ENCODE measurements at places on chromosomes 1 and 21.
A peak's percentile ranks its signal among the peaks of the same experiment; 100 is the strongest.

DNA sequence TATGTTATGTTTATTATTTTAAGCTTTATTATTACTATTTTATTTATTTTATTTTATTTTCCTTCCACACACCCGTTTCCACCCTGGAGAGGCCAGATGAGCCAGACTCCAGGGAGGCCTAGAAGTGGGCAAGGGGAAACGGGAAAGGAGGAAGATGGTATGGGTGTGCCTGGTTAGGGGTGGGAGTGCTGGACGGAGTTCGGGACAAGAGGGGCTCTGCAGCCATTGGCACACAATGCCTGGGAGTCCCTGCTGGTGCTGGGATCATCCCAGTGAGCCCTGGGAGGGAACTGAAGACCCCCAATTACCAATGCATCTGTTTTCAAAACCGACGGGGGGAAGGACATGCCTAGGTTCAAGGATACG lies 468 bp upstream of the MX1 start:
- DNase-seq: no peak

GRCh38 chr1:156923670-156924477 lies 3.4 kb downstream of the LRRC71 start:
- no peak for DNase-seq

GRCh38 chr1:74486036-74486435 lies 26.4 kb downstream of the LRRC53 start:
- no peak for DNase-seq

DNA sequence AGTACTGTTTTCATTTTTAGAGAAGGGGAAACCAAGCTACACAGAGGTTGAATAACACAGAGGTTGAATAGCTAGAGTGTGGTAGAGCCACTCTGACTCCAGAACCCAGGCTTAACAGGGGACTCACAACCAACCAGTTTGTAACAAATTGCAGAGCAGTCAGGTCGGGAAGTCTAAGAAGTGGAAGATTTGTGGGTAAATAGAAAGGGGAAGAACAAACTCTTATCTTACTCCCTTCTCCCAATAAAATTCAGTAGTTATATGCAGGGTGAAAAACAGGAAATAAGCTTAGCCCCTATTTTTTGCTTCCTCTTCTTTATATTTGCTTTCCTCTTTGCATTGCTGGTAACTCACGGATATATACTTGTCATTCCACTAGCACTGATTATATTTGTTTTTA lies 23.2 kb downstream of the CDC42 start:
- DNase-seq: peak; percentile 17

DNA sequence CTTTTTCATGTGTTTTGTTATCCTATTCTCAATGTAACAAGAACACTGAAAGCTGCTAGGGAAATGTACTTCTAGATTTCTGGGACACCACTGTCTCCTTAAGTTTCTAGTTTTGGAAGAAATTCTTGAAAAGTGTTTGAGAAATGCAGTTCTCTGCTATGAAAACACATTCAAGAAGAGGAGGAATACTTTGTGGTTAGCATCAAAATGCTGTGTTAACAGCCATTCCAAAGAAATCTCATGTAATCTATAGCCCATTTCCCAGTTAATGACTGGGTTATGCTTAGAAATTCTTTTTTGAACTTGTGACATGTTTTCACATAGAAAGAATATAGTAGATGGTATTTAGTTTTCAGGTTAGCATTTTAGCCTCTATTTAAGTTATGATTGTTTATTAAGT lies 6.0 kb downstream of the RAVER2 start:
- no peak for DNase-seq

GRCh38 chr1:17118268-17118667 lies 983 bp downstream of the PADI2 start:
- DNase-seq: no peak

GRCh38 chr1:180811886-180812285 lies 100.8 kb upstream of the KIAA1614 start:
- DNase-seq: no peak

DNA sequence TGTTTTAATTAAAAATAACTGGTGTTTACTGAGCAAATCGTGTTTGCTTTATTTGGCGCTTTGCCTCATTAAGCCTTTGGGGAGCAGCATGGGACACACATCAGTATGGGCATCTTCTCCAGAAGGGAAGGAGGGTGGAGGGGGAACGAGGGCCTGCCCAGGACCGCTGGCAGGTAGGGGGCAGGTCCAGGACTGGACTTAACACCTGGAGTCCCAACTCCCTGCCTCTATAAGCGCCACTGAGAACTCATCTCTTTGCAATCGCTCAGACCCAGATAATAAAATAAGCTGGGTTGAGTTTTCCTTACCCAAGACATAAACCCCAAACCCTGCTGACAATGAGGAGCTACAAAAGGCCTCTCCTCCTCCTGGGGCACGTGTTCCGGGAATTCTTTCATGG lies 15.1 kb downstream of the ABCG1 start:
- DNase-seq: no peak

- no peak for DNase-seq
Measured at GRCh38 chr21:24375201-24375600, 1232.1 kb downstream of the MRPL39 start.

DNA sequence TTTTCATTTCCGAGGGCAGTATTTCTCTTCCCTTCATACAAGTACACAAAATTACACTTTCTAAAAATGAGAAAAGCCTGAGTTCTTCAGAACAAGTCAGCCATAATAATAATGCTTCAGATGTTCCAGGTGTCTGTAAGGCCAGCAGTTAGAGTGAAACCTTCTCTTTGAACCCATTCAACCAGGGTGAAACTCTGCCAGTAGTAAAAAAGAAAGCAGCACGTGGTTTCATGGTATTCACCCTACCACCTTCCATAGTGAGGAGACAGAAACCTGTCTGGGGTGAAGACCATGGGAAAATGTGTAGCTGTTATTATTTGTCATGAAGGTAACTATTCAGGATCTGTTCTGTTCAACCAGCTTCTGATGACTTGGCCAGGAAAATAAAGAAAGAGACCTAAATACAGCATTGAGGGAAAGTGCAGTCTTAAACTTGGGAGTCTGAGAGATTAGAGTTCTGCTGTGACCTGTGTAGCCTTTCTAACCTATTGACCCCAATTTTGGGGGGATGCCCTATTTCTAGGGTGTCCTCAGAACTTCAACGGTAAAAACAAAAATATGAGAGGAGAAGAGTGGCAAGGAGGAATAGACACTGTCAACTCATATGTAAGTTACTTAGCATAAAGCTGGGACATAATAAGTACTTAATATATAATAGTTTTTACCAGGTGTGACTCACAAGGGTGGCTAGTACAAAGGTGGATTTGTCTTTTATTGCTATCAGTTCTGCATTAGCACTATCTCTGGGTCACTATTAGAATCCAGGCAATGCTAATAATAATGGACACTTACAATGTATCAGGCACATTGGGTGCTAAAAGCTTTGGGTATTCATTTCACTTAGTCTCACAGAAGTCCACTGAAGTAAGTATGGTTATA lies 70.0 kb upstream of the TNFSF4 start:
- no peak for DNase-seq

- peak; percentile 49 for DNase-seq
Measured at GRCh38 chr1:32619701-32620485, 30.5 kb downstream of the ZBTB8OS start.

GRCh38 chr1:64492424-64492823 lies 22.5 kb downstream of the CACHD1 start:
- no peak for DNase-seq

Measured in hematopoietic multipotent progenitor cell treated with erythropoietin and hydrocortisone succinate and interleukin-3 and kit ligand, for 8 days (in vitro differentiated cells).